ENCODE measurements at places on chromosomes 11 and 22.

GRCh38 chr22:25735650-25736049, 6.3 kb upstream of the MYO18B start:
- no peak for DNase-seq

DNA sequence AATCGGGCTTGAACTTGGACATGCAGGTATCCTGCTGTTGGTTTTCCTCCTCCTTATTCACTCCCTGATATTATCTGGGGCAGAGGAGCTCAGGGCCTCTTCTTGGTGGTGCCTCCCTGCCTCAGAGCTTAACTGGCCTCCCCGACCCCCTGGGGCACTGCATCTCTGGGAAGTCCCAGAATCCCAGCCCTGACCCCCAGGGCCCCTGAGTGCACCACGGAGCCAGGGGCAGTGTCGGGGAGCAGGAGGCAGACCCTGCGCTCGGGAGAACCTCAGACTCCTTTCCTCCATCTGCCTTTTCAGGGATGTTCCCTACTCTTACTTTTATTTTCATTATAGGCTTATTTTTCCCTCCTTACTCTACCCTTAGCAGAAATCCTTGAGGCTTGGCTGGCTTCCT, 537.0 kb downstream of the BRD1 start:
- DNase-seq, result no peak

GRCh38 chr11:43989162-43989981, 46.9 kb downstream of the C11orf96 start:
- DNase-seq, result no peak

DNA sequence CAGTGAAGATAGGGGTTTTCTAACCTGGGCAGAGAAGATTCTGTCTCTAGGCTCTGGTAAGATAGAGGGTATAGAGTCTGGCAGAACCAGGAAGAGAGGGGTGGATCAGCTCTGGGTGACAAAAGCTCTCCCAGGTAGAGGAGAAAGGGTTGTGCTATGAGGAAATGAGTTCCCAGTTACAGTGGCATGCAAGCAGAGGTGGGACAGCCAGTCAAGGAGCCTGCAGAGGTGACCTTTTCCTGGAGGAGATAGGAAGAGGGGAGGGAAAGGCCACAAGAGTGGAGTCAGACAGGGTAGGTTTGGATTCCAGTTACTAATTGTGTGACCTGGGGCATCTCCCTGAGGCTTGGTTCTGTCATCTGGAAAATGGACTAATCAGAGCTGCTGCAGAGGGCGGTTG, 3.4 kb upstream of the CAPN5 start:
- DNase-seq, result no peak

DNA sequence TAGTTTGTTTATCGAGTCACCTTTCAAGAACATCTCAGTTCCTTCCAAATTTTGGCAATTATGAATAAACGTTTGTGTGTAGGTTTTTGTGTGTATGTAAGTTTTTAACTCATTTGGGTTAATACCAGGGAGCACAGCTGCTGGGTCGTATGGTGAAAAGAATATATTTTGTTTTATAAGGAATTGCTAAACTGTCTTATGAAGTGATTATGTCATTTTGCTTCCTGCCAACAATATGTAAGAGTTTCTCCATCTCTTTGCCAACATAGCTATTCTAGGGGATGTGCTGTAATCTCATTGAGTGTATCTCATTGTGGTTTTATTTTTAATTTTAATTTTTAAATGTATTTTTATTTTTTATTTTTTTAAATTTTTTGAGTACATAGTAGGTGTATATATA, 27.3 kb downstream of the BCL2L13 start:
- no peak for DNase-seq

DNA sequence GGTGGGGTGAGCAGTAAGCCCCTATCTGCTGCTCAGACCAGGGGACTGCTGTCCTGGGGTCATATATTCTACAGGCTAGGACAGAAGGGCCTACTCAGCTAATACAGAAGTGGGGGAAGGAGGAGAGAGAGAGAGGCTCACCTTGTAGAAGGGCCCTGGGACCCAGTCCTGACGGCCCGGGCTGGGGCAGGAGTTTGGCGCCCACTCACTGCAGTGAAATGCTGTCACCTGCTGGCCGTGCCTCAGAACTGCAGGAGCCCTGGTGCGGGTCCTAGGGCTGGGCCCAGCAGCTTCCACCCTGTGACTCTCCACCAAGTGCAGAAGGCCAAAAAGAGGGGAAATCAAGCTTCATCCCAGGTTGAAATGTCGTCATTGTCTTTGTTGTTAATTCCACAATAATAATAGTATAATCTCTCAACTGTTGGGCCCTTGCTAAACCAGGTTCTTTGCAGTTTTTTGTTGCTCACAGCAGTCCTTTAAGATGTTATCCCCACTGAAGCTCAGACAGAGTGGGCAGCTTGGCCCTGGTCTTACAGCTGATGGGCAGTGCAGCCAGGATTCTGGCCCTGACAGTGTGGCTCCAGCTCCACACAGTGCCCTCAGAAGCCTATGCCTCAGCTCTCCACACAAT, 29.6 kb downstream of the TRIM29 start:
- DNase-seq, result peak; percentile 58

DNA sequence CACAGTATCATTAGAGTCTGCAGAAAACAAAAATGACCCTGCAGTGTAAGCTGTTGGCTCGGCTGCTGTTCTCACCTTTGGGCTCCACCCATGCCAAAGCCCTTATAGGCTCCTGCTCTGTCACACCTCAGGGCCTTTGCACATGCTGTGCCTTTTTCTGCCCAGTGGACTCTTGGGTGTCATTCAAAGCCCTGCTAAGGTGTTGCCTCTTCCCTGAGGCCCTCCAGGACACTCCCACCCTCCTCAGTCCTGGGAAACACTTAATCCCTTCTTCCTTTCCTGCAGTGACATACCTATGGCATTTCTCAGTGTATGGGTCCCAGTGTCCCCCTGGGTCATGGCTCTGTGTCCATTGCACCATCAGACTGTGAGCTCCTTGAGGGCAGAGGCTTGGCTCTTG, 29.1 kb upstream of the CACNG2 start:
- DNase-seq, result no peak
